Spinal cord (tissue), 10 donors: ENCODE measurements at places on chromosomes 6 and 20. TPM values are rescaled to one million over a fixed set of nuclear protein-coding genes. Genes with fewer than 3 reads are reported as not detected.

LRRC73 gene
- total RNA-seq = 3.2 TPM

PLA2G7 gene
- total RNA-seq = 10.9 TPM

DNA sequence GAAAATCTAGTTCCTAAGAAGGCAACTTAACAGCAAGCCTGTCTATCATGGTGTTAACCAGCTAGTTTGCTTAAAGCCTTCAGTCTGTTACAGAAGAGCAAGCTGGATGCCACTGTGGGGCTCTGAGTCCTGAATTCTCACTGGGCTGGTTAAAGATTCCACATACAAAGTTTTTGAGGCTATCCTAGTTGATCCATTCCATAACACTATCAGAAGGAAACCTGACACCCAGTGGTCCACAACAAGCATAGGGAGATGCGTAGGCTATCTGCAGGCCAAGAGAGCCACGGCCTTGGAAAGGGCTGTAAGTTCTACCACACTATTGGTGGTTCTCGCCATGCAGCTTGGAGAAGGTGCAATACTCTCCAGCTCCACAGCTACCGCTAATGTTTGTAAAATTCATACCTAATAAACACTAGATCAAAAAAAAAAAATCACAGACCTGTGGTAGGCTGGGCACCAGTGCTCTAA lies 420 bp upstream of the MCCD1 start:
- H3K36me3 ChIP-seq = peaks cover 37% of the 10 kb centered on the region
- peaks cover 3% of the 10 kb centered on the region for H3K4me1 ChIP-seq
- H3K27me3 ChIP-seq = no peaks in the 10 kb centered on the region
- no peak for DNase-seq
- H3K27ac ChIP-seq = no peak overlapping the region

GRCh38 chr20:9810738-9811137 lies 28.1 kb downstream of the PAK5 start:
- no peak overlapping the region for H3K4me3 ChIP-seq
- H3K27me3 ChIP-seq = no peaks in the 10 kb centered on the region
- no peak for DNase-seq
- H3K4me1 ChIP-seq = no peaks in the 10 kb centered on the region
- no peak overlapping the region for H3K27ac ChIP-seq

- H3K4me1 ChIP-seq = peaks cover 8% of the 10 kb centered on the region
- no peak overlapping the region for H3K27ac ChIP-seq
- no peaks in the 10 kb centered on the region for H3K36me3 ChIP-seq
- H3K27me3 ChIP-seq = no peaks in the 10 kb centered on the region
Measured at GRCh38 chr6:131460614-131461000, 112.4 kb upstream of the ARG1 start.

DNA sequence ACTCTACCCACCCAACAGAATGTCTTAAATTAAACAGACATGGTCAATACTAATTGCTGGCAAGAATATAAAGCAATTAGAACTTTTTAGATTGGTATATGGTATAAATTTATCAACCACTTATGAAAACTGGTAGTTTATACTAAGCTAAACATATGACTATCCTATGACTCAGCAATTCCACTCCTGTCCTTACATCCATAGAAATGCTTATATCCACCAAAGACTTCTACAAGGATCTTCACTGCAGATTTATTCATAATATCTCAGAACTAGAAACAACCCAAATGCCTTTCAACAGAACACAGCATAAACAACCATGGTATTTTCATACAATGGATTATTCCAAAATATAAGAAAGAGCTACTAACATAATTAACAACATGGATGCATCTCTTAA lies 4.6 kb downstream of the ZNF184 start:
- H3K36me3 ChIP-seq = peaks cover 5% of the 10 kb centered on the region
- H3K4me1 ChIP-seq = no peaks in the 10 kb centered on the region
- no peak overlapping the region for H3K4me3 ChIP-seq
- no peaks in the 10 kb centered on the region for H3K27me3 ChIP-seq

DNA sequence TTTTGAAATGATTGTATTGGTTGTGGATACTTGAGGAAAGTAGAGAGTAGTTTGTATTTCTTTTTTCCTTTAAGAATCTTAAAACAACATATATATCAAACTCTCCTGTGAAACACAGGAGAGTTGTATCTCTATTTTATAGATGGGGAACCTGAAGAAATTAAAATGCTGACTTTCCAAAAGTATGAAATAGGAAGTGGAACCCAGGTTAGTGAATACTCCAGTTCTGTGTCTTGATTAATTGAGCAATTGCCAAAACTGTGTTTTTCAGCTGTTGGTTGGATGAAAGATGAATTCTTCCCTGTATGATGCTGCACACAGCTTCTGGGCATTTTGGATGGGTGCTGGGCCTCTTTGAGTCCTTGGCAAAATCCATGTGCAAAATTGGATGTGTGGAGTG lies 86.3 kb downstream of the ARID1B start:
- DNase-seq = no peak
- no peaks in the 10 kb centered on the region for H3K36me3 ChIP-seq
- H3K4me3 ChIP-seq = no peak overlapping the region
- H3K27ac ChIP-seq = no peak overlapping the region
- peaks cover 3% of the 10 kb centered on the region for H3K4me1 ChIP-seq
